T-cell (primary cell): ENCODE measurements at places on chromosomes 11 and 22.

DNA sequence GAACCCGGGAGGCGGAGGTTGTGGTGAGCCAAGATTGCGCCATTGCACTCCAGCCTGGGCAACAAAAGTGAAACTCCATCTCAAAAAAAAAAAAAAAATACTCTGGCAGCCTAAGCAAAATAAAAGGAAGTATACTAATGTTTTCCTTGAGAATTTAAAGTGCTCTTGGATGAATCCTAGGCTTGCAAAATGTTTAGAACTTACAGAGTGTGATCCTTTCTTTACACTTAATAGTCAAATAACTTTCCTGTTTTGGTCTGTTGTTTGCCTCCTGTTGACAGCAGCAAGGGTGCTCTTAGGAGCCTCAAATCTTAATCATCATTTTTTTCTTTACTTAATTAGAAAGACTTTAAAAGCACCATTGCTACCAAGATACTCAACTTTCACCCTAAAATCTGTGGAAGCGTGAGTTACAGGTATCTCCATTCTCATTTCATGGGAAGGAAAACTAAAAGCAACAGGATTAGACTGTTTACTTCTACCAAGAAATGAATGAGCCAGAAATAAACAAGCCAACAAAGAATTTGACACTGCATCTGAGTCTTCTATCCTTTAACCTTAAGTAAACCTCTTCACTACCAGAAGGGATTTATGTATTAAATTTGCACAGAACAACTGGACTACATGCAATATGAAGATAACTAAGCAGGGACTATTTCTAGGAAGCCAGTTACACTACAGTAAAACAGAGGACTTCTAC lies 38.7 kb upstream of the CRTAM start:
- no peak for DNase-seq

DNA sequence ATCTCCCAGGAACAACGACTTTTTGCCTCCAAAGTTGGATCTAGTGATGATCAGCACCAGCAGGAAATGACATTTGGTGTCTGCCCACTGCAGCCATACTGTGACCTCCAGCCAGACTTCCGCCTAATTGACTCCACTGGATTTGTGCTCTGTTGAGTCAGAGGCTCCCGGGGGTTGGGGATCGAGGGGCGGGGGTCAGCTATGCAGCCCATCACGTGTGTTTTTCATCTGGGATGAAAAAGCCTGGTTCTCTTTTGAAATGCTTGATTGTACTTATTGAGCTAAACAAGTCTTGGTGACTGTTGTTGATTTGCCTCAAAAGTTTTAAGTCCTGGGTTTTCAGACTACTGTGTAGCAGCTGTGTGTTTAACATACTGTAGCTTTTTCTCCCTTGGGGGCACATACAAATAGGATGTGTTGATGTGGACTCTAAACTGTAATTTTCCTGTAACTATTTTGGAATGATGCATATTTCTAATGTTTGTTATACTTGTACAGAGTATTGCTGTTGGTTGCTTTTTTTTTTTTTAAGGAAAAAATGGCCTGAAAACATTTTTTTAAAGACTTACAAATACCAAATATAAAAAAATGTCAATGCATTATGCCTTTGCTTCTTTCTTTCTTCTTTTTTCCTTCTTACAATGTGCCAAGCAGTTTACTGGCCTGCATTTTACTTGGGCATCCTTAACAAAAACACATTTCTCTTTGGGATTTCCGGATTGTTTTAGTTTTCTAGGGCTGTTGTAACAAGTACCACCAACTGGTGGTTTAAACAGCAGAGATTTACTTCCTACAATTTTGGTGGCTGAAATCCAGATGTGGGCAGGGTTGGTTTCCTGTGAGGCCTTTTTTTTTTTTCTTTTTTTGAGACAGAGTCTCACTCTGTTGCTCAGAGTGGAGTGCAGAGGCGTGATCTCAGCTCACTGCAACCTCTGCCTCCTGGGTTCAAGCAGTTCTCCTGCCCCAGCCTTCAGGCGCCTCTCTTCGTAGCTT lies 46.1 kb upstream of the OR4B1 start:
- DNase-seq: no peak

GRCh38 chr11:126355926-126356897 lies 726 bp downstream of the ST3GAL4 start:
- no peak for DNase-seq

GRCh38 chr11:118156531-118157185 lies 4.0 kb upstream of the SCN4B start:
- DNase-seq: peak; percentile 36

GRCh38 chr11:73402834-73403185 lies 26.6 kb downstream of the RELT start:
- no peak for DNase-seq

DNA sequence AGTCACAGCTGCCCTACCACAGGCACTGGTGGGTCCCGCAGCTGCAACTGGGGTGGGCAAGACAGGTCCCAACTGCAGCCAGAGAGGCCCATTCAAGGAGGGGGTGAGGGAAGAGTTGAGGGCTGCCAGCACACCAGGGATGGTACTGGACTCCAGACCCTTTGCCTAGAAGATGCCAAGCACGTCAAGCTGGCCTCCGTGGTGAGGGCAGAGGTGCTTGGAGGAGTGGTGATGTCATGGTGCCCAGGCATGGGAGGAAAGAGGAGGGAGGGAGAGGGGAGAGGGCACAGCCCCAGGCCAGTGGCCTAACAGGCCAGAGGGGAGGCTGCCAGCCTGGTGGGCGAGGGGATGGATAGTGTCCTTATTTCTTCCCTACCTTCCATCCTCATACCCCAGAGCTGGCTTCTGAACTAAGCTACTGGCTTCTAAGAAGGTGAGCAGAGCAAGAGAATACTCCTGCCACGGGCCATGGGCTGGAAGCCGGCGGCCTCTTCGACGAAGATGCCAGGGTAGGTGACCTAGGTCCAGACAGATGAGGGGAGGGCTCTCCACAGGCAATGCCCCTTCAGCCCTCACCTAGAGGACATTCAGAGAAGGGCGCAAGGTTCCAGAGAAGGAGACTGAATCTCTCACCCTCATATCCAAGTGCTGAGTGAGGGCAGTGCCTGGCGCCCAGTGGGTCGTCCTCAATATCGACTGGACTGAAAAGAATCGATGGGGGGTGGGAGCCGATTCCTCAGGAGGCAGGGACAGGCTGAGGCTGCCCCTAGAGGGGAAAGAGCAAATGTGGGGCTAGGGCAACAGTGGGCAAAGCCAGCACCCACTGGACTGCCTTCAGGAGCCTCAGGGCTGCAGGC lies 1.8 kb downstream of the SYT7 start:
- DNase-seq: no peak

DNA sequence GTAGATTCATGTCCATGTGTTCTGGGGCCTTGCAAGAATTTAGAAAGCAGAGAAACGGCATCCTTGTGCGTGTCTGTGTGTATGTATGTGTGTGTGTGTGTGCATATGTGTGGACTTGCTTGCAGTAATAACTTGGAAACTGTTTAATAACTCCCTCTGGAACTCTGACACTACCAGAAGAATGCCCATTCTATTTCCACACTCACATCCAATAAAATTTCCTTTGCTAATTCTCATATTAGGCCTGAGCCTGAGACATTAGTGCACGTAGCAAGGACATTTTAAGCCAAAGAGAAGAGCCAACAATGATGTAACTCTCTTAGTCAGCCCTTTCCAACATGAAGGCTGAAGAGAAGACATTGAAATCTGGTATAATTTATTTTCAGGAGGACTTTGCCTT lies 3.2 kb downstream of the OR4D6 start:
- DNase-seq: no peak

- no peak for DNase-seq
Measured at GRCh38 chr11:57387289-57388030, 3.0 kb downstream of the PRG2 start.

GRCh38 chr11:12460466-12460865 lies 83.1 kb downstream of the PARVA start:
- DNase-seq: no peak

DNA sequence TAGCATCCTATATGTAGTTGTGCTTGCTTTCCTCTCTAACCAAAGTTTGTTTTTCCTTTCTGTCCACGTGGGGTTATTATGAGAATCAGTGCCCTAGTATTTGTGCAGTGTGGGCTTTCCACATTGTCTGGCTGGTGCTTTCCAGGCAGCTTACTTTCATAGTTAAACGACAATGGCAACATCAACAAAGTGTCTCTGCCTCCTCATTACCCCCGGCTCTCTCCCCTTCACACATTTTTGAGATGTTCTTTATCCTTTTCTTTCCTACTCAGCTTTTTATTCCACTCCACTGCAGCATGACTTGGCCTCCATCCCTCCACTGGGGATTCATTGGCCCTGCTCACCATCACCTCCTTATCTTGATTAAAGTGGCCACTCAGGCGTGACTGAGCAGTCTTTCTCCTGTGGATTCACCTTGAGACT lies 19.1 kb downstream of the SPECC1L start:
- no peak for DNase-seq

- DNase-seq: peak; percentile 61
Measured at GRCh38 chr11:14578541-14578956, 58.4 kb upstream of the PSMA1 start.

GRCh38 chr11:64241241-64241490 lies 271 bp downstream of the FKBP2 start:
- peak; percentile 100 for DNase-seq

- DNase-seq: no peak
Measured at GRCh38 chr11:42012271-42012670, 552.8 kb upstream of the LRRC4C start.

DNA sequence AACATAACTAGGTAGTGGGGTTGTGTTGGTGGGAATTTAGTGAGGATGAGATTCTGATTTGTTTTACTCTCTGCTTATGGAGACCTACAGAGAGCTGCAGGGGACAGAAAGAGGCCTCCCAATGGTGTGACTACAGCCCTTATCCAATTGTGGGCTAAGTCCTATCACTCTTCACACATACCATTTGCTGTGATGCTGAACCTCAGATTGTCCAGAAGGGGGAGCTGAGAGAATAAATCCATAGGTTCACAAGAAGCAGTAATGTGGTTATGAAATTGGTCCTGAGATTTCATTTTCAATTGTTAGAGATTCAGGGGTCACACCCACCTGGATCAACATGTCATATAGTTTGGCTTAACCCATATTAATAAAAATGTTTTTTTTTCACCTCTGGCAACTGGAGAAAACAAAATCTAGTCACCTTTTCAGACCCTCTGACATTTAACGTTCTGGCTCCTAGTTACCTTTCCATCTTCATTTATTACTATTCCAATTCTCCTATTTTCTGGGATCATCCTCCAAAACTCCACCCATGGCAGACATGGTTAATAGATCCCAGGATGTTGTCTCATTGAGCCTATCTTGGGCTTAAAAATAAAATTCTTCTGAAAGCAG lies 53.3 kb upstream of the PTPN5 start:
- peak; percentile 15 for DNase-seq

- DNase-seq: no peak
Measured at GRCh38 chr11:27423125-27423524, 49.5 kb downstream of the LGR4 start.

GRCh38 chr11:102485095-102485722 lies 32.6 kb upstream of the TMEM123 start:
- DNase-seq: no peak

- DNase-seq: no peak
Measured at GRCh38 chr11:60842668-60843600, 1.0 kb downstream of the CCDC86 start.

DNA sequence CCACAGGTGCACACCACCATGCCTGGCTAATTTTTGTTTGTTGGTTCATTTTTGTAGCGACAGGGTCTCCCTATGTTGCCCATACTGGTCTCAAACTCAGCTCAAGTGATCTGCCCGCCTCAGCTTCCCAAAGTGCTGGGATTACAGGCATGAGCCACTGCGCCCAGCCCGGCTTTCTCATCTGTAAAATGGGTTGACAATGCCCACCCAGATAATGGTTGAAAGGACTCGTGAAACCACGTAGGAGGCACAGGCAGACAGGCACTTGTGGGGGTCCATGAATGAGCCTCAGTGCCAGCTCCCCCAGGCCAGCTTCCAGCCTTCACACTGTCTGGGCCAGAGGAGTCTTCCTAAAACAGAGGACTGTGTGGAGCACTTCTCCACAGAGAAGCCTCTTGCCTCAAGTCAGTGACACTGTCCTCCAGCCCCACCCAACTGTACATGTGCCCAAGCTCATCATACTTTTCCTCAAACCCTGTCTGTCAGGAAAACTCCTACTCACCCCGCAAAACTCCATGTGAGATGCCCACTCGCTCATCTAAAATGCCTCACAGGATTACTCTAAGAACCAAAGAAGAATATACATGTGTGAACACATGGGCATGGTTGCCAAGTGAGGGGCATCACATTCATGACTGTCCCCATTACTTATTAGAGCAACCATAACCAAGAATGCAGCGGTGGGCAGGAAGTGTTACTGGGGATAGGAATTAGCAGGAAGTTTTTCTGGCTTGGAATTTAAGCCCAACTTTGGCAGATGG lies 32.1 kb upstream of the WNT7B start:
- DNase-seq: no peak
